Fibroblast of the aortic adventitia (primary cell): ENCODE measurements at places on chromosomes 13 and 19.

GRCh38 chr19:39082745-39083598, 1.2 kb upstream of the ACP7 start:
- peak; percentile 33 for DNase-seq

GRCh38 chr19:47603706-47604565, 5.0 kb upstream of the BICRA start:
- no peak for DNase-seq

GRCh38 chr13:29844441-29844840, 6.0 kb downstream of the UBL3 start:
- peak; percentile 55 for DNase-seq

DNA sequence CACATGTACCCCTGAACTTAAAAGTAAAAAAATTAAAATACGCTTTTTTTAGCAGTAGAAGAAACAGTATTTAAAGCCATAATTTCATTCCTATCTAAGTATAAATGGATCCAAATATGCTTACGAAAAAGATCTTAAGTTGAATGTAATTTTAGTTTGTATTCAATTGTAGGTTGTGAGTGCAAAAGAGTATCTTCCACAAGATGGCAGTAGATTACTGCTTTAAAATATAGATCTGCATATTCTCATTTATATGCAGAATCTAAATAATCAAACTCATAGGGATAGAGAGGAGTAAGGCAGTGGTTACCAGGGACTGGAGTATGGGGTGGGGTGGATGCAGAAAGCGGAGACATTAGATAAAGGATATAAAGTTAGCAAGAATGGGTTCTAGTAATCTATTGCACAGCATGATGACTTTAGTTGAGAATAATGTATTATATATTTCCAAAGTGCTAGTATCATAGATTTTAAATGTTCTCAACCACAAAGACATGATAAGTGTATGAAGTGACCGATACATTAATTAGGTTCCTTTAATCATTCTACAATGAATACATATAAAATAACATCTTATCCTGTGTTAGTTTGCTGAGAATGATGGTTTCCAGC, 14.2 kb downstream of the OR7A17 start:
- peak; percentile 23 for DNase-seq

GRCh38 chr19:16088351-16089009, 12.2 kb downstream of the TPM4 start:
- DNase-seq, result no peak

- DNase-seq, result no peak
Observed at GRCh38 chr13:51636349-51636890, 52.2 kb downstream of the WDFY2 start.

- peak; percentile 54 for DNase-seq
Observed at GRCh38 chr19:58346961-58347929, 6.0 kb downstream of the A1BG start.

DNA sequence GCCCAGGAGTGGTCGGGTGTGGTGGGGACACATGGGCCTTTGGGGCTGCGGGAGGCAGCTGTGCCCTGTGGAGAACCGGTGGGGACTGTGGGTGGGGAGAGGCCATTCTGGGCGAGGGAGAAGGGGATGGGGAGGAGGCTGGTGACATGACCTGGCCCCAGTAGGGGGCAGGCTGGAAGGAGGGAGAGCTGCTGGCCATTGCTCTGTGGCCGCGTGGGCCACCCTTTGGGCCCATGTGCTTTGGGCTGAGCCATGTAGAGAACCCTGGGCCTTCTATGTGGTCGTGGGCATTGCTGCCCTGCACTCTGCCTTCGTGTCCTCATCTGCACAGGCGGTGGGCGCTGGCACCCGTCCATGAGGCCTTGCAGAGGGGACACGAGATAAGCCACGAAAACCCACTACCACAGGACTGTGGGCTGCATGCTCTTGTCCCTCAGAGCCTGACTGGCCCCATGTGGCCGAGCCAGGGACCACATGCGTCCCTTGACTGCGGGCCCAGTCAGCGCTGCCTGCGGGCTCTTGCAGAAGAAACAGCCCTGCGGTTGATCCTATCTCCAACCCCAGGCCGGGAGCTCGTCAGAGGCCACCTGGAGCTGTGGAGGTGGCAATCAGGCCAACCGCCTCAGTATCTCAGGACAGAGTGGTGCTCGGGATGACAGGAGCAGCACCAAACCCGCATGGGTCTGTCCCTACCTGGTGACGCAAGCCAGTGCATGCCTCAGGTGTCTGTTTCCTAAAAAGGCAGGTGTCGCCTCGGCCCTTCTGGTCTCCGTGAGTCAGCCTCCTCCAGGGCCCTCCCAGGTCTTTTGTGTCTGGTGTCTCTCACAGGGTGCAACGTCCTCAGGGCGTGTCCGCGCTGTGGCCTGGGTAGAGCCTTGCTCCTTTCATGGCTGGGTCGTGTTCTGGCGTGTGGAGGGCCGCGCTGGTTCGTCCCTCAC, 14.3 kb downstream of the FZR1 start:
- DNase-seq, result no peak

DNA sequence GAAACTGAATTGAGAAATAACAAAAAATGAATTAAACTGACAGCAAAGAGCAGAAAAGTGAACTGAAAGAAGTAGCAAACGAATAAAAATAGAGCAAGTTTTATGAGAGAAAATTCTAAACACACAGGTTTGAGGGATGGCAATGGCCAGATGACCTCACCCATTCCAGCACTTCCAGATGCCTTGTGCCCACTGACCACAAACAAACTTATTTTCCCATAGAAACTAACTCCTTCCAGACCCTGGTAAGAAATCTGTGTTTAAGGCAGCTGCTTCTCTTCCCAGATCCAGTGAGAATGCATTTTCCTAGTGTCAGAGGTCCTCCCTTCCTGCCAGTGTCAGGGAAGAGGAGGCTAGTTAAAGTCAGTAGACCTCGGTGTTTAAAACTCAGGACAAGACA, 51.7 kb downstream of the RXFP2 start:
- no peak for DNase-seq

GRCh38 chr13:59461411-59461810, 702.3 kb downstream of the DIAPH3 start:
- no peak for DNase-seq

GRCh38 chr19:4866595-4867424, 657 bp downstream of the PLIN3 start:
- peak; percentile 54 for DNase-seq

GRCh38 chr19:49145573-49146407, 9.4 kb downstream of the HRC start:
- DNase-seq, result peak; percentile 81

DNA sequence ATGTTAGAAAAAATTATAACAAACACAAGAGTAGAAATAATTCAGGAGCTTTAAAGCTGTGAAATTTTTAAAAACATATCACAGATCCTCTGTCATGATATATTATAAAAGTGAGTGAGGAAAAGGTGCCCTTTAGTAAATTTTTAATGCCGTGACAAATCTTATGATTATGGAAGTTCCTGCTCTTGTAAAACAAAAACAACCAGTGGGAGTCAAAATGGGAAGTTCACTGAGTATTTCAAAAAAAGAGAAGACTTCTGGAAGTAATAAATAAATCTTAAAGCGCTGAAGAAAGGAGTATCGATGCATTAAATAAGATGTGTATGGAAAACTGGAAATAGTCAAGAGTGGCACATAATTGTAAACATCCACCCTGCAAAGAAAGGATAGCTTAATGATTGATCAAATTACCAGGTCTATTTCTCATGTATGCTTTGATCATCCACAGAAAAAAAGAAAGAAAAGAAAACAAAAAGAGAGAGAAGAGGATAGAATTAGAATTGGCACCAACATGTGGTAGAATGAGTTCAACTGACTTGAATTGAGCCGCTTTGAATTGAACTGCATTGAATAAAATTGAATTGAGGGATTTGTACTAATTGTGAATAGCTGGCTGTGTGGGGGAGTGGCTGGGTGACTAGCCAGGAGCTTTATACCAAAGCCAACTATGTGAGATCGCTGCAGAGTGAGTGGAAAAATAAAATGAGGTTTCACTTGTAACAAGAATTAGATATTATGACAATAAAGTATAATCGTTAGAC, 647.6 kb upstream of the SPRY2 start:
- no peak for DNase-seq
